ENCODE measurements at places on chromosomes 7 and 10. TPM values are rescaled to one million over a fixed set of nuclear protein-coding genes. Genes with fewer than 3 reads are reported as not detected.

DNA sequence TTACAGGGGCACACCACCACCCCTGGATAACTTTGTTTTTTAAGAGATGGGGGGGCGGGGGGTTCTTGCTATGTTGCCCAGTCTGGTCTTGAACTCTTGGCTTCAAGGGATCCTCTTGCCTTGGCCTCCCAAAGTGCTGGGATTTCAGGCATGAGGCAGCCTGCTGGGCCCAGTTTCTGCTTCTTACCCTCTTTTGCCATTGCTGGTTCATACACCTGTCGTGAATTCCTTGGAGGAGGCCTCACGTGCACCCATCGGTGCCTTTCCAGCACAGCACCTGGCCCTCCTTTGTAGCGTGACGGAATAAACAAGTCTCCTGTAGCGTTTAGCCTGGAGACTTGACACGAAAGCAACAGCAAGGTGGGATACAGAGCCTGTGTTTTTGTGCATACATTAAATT is 75.5 kb downstream of the CARD11 start:
- no peak for DNase-seq
- H3K27ac ChIP-seq = no peak overlapping the region
- no peak overlapping the region for H3K4me3 ChIP-seq
- H3K4me1 ChIP-seq = no peaks in the 10 kb centered on the region

GRCh38 chr7:66153691-66154090 is 39.0 kb downstream of the CRCP start:
- peaks cover 34% of the 10 kb centered on the region for H3K4me1 ChIP-seq
- no peaks in the 10 kb centered on the region for H3K27me3 ChIP-seq
- no peak overlapping the region for H3K27ac ChIP-seq
- no peak for DNase-seq
- peaks cover 59% of the 10 kb centered on the region for H3K36me3 ChIP-seq
- H3K4me3 ChIP-seq = no peak overlapping the region

GRCh38 chr10:72306215-72306760 is 32.6 kb downstream of the DDIT4 start:
- no peaks in the 10 kb centered on the region for H3K36me3 ChIP-seq
- peaks cover 9% of the 10 kb centered on the region for H3K4me1 ChIP-seq
- H3K27ac ChIP-seq = no peak overlapping the region
- DNase-seq = no peak
- H3K4me3 ChIP-seq = no peak overlapping the region

Gene WIPF3
- 0.02 TPM for polyA plus RNA-seq

Measured in SK-N-SH (cell line).